SJSA1 (cell line): ENCODE measurements at places on chromosomes 1 and 21. TPM values are rescaled to one million over a fixed set of nuclear protein-coding genes. Genes with fewer than 3 reads are reported as not detected.

DNA sequence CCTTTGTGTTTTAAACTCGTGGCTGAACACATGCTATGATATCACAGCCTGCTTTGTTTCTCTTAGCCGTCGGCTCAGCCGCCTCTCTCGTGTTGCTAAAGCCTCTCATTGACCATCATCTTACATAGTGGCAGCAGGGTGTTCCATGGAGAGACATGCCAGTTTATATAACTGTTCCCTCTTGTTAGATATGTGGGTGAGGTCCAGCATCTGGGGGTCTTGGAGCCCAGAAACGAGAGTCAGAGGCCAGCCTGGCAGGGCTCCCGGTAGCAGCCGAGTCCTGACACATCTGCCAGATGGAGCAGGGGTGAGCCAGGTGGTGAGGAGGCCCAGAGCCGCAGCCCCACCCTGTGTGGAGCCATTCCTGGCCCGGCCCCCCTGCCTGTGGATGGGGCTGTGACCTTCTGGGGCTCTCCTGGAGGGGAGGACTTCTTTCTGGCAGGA, 11.9 kb downstream of the PODN start:
- no peak for DNase-seq
- H3K36me3 ChIP-seq = no peaks in the 10 kb centered on the region
- no peak overlapping the region for H3K4me3 ChIP-seq
- H3K27ac ChIP-seq = no peak overlapping the region
- H3K27me3 ChIP-seq = no peaks in the 10 kb centered on the region
- H3K4me1 ChIP-seq = no peaks in the 10 kb centered on the region

DNA sequence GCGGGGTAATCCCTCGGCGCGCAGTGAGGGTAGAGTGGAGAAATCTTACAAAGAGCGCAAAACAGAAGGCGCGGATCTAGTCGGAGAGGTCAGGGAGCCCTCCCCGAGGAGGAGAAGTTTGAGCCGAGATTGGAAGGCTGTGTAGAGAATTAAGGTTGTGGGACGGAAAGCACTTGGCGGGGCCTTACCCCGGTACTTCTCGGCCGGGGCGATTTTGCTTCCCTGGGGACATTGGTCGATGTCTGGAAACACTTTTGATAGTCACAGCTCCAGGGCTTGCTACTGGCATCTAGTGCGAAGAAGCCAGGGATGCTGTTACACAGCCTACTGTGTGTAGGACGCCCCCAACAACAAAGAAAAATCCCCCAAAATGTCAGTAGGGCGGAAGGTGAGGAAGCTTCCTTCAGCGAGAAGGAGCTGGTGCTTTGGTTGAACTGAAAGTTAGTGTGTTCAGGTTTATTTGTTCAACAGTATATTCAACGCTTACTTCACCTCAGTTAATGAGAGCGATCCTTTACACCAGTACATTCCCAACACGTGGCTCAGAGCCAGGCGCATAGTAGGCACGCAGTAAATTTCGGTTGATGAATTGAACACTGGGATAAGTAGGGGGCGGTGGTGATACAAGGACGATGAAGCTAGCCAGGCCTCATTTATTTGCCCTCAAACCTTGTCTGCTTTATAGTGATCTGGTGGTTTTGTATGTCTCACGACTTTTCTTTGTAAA, 807 bp downstream of the CEP85 start:
- H3K36me3 ChIP-seq = peaks cover 7% of the 10 kb centered on the region
- H3K27me3 ChIP-seq = no peaks in the 10 kb centered on the region
- peaks cover 49% of the 10 kb centered on the region for H3K4me1 ChIP-seq
- peak overlapping the region; percentile 69 for H3K4me3 ChIP-seq
- no peak for DNase-seq

DNA sequence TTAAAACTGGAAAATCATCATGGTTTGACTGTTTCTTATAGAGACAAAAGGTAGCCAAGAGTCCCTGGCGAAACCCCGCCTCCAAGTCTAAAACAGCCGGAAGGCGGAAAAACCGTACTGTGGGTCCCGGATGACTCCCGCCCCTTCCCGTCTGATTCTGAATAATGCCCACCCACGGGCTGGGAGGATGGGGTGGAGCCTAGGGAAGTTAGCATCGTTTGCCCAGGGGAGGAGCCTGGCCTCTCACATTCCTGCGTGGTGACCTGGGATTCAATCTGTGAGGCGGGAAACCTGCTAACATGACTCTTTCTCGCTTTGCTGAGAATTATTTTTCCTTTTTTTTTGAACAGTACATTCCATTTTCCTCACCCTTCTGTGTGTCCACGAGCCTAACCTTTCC, 124.9 kb downstream of the KCNK1 start:
- no peaks in the 10 kb centered on the region for H3K4me1 ChIP-seq
- no peak overlapping the region for H3K27ac ChIP-seq
- no peak for DNase-seq
- H3K4me3 ChIP-seq = no peak overlapping the region
- peaks cover 3% of the 10 kb centered on the region for H3K27me3 ChIP-seq
- no peaks in the 10 kb centered on the region for H3K36me3 ChIP-seq

GRCh38 chr1:186139701-186140100, 235.4 kb downstream of the TPR start:
- no peaks in the 10 kb centered on the region for H3K36me3 ChIP-seq
- H3K27ac ChIP-seq = no peak overlapping the region
- no peak for DNase-seq

- H3K27me3 ChIP-seq = no peaks in the 10 kb centered on the region
- no peaks in the 10 kb centered on the region for H3K4me1 ChIP-seq
- H3K36me3 ChIP-seq = no peaks in the 10 kb centered on the region
- H3K27ac ChIP-seq = no peak overlapping the region
- no peak overlapping the region for H3K4me3 ChIP-seq
Measured at GRCh38 chr1:168783458-168784210, 54.6 kb upstream of the DPT start.

The TMEM200B gene
- total RNA-seq = 0.39 TPM in 1 of 2 replicates, not detected in the other

The ITLN1 gene
- total RNA-seq = not detected in 2 replicates

The LCE2B gene
- total RNA-seq = not detected in 2 replicates

The CRABP2 gene
- total RNA-seq = 2.8 and 6.7 TPM in 2 replicates

The ARHGEF16 gene
- total RNA-seq = 34.9 and 46.6 TPM in 2 replicates
